ENCODE measurements at places on chromosomes 16 and 17.

- no peak for DNase-seq
Measured at GRCh38 chr16:984736-985636, 3.4 kb downstream of the SOX8 start.

DNA sequence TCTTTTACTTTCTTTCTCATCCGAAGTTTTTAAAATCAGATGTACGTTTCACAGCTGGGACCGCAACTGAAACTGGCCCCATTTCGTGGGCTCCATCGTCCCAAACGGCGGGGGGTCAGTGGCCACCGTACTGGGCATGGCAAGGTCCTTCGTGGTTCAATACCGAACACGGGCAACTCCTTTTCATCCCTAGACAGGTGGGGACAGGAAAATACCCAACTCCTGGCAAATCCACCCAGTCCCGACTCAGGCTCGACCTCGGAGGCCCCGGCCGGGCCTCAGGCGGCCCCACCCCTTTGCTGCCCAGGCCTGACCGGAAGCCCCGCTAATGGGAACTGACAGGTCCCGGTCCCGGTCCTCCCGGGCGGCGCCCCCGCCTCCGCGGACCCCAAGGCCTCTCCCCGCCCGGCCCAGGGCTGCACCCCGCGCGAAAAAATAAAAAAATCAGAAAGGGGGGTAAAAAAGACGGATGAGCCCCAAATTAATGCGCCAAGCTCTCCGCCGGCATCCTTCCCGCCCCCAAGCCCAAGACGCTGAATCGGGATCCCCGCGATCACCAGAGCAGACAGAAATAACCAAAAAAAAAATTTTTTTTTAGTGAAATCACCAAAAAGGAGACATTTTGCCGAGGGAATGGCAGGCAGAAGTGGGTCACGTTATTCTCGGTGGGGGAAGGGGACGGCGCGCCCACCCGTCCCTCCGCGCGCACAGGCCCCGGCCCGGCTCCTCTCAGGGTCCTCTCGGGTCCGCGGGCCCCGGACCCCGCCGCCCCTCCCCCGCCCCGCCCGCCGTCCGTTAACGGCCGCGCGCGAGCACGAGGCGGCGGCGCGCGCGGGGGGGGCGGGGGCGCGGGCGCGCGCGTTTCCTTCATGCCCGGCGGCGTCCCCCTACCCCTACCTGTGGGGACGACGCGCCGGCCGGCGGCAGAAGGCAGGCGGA, 562 bp downstream of the ZC3H7A start:
- DNase-seq: no peak

GRCh38 chr17:42866631-42867575, 15.9 kb downstream of the AOC3 start:
- no peak for DNase-seq

- no peak for DNase-seq
Measured at GRCh38 chr17:62652251-62653001, 25.0 kb downstream of the MRC2 start.

- no peak for DNase-seq
Measured at GRCh38 chr17:74539281-74539820, 6.6 kb downstream of the CD300C start.

- DNase-seq: no peak
Measured at GRCh38 chr17:35605678-35606077, 18.6 kb downstream of the AP2B1 start.

- no peak for DNase-seq
Measured at GRCh38 chr17:45036691-45037090, 14.7 kb downstream of the DCAKD start.

DNA sequence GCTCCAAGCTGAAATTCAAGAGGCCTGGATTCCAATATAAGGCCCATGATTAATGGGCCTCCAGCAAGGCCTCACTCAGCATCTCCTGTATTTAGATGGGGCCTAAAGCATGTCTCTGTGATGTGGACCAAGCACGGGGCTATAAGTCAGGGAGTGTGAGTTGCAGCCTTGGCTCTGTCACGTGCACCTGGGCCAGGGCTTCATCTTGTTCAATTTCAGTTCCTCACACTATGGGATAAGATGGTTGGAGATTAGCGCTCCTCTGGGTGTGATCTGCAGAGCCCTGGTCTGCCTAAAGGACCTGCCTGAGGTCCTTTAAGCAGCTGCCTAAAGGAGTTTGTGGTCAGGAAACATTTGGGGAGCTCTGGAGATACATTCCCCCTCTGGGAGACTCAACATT, 25.2 kb downstream of the KLHL36 start:
- no peak for DNase-seq

DNA sequence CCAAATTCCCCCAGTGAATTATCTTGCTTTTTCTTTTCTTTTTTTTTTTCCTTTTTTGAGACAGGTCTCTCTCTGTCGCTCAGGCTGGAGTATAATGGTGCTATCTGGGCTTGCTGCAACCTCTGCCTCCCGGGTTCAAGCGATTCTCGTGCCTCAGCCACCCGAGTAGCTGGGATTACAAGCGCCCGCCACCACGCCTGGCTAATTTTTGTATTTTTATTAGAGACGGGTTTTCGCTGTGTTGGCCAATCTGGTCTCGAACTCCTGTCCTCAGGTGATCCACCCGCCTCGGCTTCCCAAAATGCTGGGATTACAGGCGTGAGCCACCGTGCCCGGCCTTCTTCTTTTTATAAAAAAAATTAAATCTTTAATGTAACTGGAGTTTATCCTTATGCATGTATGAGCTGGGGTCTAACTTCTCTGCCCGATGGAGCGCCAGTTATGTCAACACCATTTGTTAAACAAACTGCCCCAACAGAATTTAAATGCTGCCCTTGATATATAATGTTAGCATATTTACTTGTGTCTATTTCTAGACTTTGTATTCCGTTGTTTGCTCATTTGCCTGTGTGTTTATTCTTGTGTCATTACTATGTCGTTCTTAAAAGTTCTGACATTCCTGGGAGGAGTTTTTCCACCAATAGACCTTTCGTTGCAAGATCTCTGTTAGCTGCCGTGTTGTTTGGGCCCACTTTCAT, 535 bp upstream of the AURKB start:
- no peak for DNase-seq

- DNase-seq: no peak
Measured at GRCh38 chr16:89925596-89926079, 2.5 kb downstream of the TUBB3 start.

- no peak for DNase-seq
Measured at GRCh38 chr17:55576996-55577586, 65.8 kb upstream of the SMIM36 start.

- DNase-seq: no peak
Measured at GRCh38 chr17:81711814-81712467, at the start of gene SLC25A10. Gene SLC25A10, plus strand, starts transcription at chr17:81712284. Its CDS starts 143 bp downstream, at chr17:81712427.

- DNase-seq: no peak
Measured at GRCh38 chr16:57619133-57619605, 9.3 kb upstream of the ADGRG1 start.

DNA sequence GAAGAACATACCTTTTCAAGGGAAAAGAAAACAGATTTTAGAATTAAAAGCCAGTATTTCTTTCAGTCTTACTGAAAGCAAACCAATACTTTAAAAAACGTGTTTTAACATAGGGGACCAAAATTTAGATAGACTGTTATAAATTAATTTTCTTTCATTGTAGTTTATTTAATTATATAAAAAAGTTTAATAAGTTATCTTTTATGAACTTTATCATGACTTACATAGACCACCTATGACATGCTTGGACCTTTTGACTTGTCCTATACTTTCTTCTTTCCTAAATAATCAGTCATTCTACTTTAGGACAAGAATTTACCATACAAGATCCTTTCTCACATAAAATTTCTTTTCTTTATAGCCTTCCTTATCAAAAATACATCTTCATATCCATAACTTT, 102.0 kb upstream of the HAS3 start:
- no peak for DNase-seq

- DNase-seq: no peak
Measured at GRCh38 chr16:907361-907760, 63.4 kb downstream of the LMF1 start.

GRCh38 chr17:27553019-27553511, 77.9 kb upstream of the LGALS9 start:
- DNase-seq: no peak

DNA sequence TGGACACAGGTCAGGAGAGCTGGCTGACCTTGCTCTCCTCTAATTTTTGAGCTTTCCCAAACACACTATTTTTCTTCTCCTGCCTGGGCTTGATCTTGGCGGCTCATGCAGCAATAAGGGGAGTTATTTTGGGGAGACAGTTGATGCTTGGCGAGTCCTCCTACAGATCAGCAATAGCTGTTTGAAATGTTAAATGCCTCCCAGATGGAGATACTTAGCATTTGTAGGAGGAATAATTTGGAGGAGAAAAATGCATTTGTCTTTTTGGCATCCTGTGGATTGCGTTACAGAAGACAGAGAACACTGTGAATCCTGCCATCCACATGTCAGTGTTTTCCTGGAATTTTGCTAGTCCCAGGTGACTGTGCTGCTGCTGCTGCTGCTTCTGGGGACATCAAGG, 328.0 kb upstream of the XYLT1 start:
- no peak for DNase-seq

- DNase-seq: peak; percentile 91
Measured at GRCh38 chr17:1422885-1423284, 22.9 kb upstream of the YWHAE start.

GRCh38 chr17:79800325-79801155, 3.7 kb upstream of the CBX8 start:
- DNase-seq: no peak
